Activated CD4-positive, alpha-beta T cell treated with anti-CD3 and anti-CD28 coated beads, Interleukin-2, amount 10 ng/mL, durations not matched to agents 7 days and 5 days (primary cell): ENCODE measurements at places on chromosomes 13 and 19. TPM values are rescaled to one million over a fixed set of nuclear protein-coding genes. Genes with fewer than 3 reads are reported as not detected.
A peak's percentile ranks its signal among the peaks of the same experiment; 100 is the strongest.

GRCh38 chr19:30105727-30106126 lies 163.7 kb downstream of the URI1 start:
- DNase-seq = no peak

- DNase-seq = no peak
Measured at GRCh38 chr19:20154636-20155035, 12.4 kb upstream of the ZNF486 start.

DNA sequence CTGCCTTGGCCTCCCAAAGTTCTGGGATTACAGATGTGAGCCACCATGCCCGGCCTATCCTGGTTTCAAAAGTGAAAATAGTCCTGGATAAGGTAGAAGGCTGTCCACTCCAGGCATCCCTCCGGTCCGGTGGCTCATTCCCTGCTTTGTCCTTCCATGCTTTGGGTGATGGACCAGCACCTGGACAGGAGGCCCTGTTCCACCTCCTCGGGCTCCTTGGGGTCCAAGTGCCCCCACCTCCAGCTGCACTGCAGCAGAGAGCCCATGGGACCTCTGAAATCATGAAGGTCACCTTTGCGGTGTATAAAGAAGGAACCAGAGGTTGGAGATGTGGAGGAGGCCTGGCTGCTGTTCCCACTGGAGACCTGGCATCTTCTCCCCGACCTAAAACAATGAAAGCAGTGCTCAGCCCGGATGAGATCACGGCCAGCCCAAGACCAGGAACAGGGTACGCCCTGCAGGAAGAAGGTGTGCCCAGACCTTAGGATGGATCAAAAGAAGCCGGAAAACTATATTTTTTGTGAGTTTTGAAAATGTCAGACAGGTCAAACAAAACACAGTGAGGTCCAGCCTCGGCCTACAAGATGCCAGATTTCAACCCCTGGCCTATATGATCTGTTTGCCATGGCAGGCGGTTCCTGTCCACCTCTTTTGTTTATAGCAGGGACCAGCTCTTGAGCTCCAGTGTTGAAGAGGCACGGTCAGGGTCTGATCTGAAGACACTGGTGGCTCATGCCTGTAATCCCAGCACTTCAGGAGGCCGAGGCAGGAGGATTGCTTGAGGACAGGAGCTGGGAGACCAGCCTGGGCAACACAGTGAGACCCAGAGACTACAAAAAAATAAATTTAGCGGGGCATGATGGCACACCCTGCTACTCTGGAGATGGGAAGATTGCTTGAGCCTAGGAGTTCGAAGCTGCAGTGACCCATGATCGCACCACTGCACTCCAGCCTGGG lies 5.8 kb downstream of the LSR start:
- peak; percentile 3 for DNase-seq

Gene AXL
- total RNA-seq = 0.06 TPM

Gene ZNF729
- not detected for total RNA-seq

Gene APOE
- total RNA-seq = 0.45 TPM

Gene ATP4B
- not detected for total RNA-seq

DNA sequence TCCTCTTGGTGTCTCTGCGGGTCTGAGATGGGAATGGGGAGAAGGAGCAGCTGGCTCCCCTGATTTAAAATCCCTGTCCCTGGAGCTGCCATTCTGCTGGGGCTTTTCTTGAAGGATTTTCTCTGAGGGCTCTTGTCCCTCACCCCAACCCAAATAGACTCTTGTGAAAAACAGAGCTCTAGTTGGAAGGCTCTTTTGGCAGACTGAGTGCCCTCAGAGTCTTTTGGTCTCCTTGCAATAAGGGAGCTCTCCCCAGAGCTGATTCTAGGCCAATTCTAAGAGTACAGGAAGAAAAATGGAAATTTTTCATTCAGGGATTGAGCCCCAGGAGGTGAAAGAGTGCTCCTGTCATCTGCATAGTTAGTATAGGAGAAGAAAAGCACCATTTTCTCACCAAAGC lies 238.3 kb downstream of the COG6 start:
- no peak for DNase-seq

Gene OVOL3
- total RNA-seq = not detected

DNA sequence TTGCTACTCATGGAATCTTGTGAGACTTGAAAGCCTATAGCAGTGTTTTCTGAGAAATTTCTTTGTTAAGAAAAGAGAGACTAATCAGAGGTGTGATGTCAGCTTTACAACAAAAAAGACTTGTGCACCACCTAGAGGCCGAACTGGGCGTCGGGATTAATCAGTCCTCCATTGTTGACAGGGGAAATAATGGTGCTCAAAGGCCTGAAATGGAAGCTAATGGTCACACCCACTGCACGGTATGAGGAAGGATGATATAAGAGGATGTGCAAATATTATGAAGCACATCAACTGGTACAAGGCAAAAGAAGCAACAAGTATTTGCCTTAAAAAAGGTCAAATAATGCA lies 480.2 kb upstream of the MIR17HG start:
- DNase-seq = peak; percentile 39

- no peak for DNase-seq
Measured at GRCh38 chr19:19062454-19063182, 1.2 kb upstream of the SLC25A42 start.
